Calu3 (cell line): ENCODE measurements at places on chromosomes 6 and 20. TPM values are rescaled to one million over a fixed set of nuclear protein-coding genes. Genes with fewer than 3 reads are reported as not detected.

The C20orf144 gene
- 0.45 and 0.76 TPM in 2 replicates for total RNA-seq

GRCh38 chr20:46400828-46401477 is 5.5 kb downstream of the ELMO2 start:
- no peak for DNase-seq

DNA sequence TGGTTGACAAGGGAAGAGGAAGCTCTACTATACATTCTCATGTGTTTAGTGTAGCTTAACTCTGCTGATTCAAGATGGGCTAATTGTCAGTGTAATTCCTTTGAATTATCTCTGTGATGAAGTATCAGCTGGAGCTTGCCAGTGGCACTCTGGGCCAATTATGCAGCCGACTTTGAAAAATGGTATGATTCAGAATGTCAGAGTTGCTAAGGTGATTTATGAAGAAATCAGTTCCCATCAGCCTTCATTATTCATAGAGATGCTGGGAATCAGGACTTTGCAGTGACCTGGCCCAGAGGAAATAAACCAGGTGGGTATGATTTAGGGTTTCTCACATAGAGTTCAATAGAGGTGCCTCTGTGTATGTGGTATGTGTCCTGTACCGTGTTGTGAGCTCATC is 33.4 kb downstream of the KCNS1 start:
- DNase-seq, result no peak

DNA sequence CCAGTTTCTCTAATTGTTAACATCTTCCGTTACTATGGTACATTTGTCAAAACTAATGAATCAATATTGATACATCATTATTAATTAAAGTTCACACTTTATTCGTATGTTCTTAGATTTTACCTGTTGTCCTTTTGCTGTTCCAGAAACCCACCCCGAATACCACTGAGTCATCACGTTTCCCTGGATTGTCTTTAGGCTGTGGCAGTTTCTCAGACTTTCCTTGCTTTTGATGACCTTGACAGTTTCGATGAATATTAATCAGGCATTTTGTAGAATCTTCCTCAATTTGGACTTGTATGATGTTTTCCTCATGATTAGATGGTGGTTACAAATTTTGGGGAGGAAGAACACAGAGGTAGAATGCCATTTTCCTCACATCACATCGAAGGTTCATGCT is 39.1 kb upstream of the AIG1 start:
- DNase-seq, result no peak

- no peak for DNase-seq
Observed at GRCh38 chr6:19879663-19880062, 42.5 kb downstream of the ID4 start.

DNA sequence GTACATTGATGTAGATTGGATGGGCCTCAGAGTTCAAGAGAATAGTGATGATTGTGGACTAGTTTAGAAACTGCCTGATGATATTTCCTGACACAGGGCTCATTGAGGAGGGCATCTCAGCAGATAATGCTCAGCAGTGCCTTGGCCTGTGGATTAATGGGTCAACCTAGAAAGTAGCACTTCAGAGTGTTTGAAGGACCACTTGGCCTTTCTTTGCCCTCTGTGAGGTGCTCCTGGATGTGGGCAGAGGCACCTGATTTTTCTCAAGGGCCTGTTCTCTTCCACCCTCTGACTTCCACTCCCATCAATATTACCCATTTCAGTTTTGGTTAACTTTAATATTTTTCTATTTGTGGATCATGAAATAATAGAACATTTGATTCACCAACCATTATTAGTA is 270.6 kb upstream of the BMP2 start:
- DNase-seq, result no peak

- DNase-seq, result no peak
Observed at GRCh38 chr6:108844135-108844534, 4.1 kb upstream of the ARMC2 start.

GRCh38 chr20:13865156-13865555 is 80.3 kb downstream of the NDUFAF5 start:
- no peak for DNase-seq
